T-cell (primary cell): ENCODE measurements at places on chromosomes 2 and 18. TPM values are rescaled to one million over a fixed set of nuclear protein-coding genes. Genes with fewer than 3 reads are reported as not detected.

PRKAG3 gene
- not detected for total RNA-seq

IL1R2 gene
- total RNA-seq, result 0.44 TPM

SKA1 gene
- total RNA-seq, result 0.39 TPM

ALPP gene
- not detected for total RNA-seq

IL1F10 gene
- not detected for total RNA-seq

PARD6G gene
- total RNA-seq, result 0.96 TPM

DOK6 gene
- not detected for total RNA-seq

LRP2 gene
- total RNA-seq, result not detected

TUBA4B gene
- not detected for total RNA-seq

GALNT3 gene
- total RNA-seq, result 2.8 TPM

WDR35 gene
- 4.5 TPM for total RNA-seq

SERPINB7 gene
- total RNA-seq, result not detected

NYAP2 gene
- total RNA-seq, result 0.06 TPM

COLEC12 gene
- total RNA-seq, result 0.32 TPM

TRIM54 gene
- not detected for total RNA-seq

MYOM1 gene
- total RNA-seq, result 7.0 TPM

LOXL3 gene
- total RNA-seq, result 0.45 TPM

AQP12A gene
- total RNA-seq, result not detected

- no peaks in the 10 kb centered on the region for H3K4me1 ChIP-seq
- DNase-seq, result no peak
- H3K27me3 ChIP-seq, result no peaks in the 10 kb centered on the region
- no peaks in the 10 kb centered on the region for H3K36me3 ChIP-seq
- H3K27ac ChIP-seq, result no peak overlapping the region
Observed at GRCh38 chr2:82391386-82391785, 2067.7 kb downstream of the SUCLG1 start.

DNA sequence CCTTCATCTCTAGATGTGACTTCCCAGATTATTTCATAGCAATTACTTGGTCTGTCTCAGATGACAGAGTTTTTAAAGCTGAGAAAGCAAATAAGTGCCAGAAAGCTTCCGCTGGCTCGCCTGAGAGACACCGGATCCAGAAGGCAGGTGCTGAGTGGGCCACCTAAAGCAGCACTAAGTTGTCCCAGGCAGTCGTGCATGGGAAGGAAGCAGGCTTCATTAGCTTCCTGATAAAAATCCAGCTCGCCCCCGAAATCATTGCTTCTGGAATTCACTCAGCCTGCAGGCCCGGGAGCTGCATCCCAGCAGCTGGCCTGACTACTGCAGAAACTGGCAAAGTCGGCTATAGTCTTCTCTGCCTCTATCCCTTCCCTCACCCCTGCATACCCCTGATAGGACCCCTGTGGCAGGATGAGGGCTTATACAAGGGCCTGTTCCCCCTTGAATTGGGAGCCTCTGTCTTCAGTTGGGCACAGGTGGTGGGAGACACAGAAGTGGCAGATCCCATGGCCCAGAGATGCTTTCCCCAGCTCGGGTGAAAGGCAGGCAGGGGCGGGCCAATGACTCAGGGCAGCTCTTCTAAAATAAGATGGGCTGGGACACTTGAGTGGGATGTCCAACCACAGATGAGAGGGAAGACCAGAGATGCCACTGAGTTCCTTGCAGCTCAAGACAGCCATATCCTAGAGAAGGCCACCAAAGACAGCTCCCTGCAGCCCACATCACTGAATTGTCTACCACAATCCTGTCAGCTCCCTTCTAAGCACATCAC is 262.4 kb upstream of the PKDCC start:
- no peaks in the 10 kb centered on the region for H3K36me3 ChIP-seq
- no peak overlapping the region for H3K27ac ChIP-seq
- peaks cover 9% of the 10 kb centered on the region for H3K27me3 ChIP-seq
- DNase-seq, result no peak
- H3K4me1 ChIP-seq, result no peaks in the 10 kb centered on the region
- no peak overlapping the region for H3K4me3 ChIP-seq

- no peak overlapping the region for H3K4me3 ChIP-seq
- no peaks in the 10 kb centered on the region for H3K4me1 ChIP-seq
- H3K36me3 ChIP-seq, result no peaks in the 10 kb centered on the region
Observed at GRCh38 chr2:79432731-79433146, 80.1 kb upstream of the CTNNA2 start.

- no peak for DNase-seq
- no peak overlapping the region for H3K4me3 ChIP-seq
- no peaks in the 10 kb centered on the region for H3K4me1 ChIP-seq
Observed at GRCh38 chr2:153939124-153939796, 67.5 kb downstream of the GALNT13 start.

GRCh38 chr2:238585836-238586821 is 159.4 kb downstream of the ASB1 start:
- no peaks in the 10 kb centered on the region for H3K4me1 ChIP-seq
- DNase-seq, result no peak
- H3K36me3 ChIP-seq, result no peaks in the 10 kb centered on the region
- H3K4me3 ChIP-seq, result no peak overlapping the region
- H3K27me3 ChIP-seq, result no peaks in the 10 kb centered on the region
- no peak overlapping the region for H3K27ac ChIP-seq

- no peak overlapping the region for H3K27ac ChIP-seq
- no peak for DNase-seq
- peaks cover 15% of the 10 kb centered on the region for H3K27me3 ChIP-seq
Observed at GRCh38 chr2:226795281-226796011, 4.2 kb downstream of the IRS1 start.

DNA sequence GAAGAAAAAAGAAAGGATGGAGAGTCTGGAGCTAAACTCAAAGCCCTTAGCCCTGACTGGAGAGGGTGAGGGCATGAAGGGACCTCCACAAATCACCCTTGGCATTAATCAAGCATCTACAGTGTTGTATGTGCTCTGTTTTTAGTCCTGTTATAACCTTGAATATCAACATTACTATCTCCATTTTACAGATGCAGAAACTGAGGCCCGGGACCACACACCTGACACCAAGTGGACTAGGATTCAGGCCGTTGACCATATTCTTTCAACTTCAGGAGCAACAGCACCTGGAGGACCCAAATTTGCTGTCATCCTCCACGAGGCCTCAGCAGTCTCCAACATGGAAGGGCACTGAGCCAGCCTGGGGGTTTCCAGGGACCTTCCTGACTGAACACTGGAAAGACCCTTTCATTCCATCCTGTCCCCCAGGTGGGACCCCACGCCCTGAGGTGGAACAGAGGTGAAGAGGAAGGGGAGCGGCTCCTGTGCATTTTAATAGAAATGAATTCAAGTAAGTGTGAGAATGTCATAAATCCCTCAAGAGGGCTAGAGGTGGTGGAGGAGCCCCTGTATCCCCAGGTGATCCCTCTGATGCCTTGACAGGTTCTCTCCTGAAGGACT is 41.0 kb downstream of the SERTAD2 start:
- no peak for DNase-seq
- H3K4me1 ChIP-seq, result peaks cover 5% of the 10 kb centered on the region
- no peak overlapping the region for H3K27ac ChIP-seq
- H3K27me3 ChIP-seq, result no peaks in the 10 kb centered on the region
- H3K4me3 ChIP-seq, result no peak overlapping the region

GRCh38 chr2:75025633-75026380 is 67.4 kb downstream of the POLE4 start:
- no peaks in the 10 kb centered on the region for H3K27me3 ChIP-seq
- no peak overlapping the region for H3K4me3 ChIP-seq
- H3K36me3 ChIP-seq, result no peaks in the 10 kb centered on the region
- DNase-seq, result no peak

DNA sequence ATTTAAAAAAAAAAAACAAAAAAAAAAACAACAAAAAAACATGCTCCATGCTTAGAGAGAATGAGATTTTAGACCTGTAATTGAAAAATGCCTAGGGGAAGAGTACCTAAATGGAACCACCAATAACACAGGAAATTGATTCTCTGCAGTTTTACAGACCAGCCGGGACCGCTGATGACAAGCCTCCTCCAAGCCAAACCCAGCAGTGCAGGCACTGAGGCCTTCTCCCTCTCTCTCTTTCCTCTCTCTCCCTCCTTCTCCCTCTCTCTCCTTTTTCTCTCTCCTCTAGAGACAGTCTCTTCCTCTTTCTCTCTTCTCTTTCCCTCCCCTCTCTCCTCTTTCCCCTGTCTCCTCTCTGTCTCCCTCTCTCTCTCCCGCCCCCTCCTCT is 228.8 kb upstream of the COPS8 start:
- no peak overlapping the region for H3K27ac ChIP-seq
- H3K27me3 ChIP-seq, result peaks cover 10% of the 10 kb centered on the region
- H3K4me1 ChIP-seq, result no peaks in the 10 kb centered on the region

DNA sequence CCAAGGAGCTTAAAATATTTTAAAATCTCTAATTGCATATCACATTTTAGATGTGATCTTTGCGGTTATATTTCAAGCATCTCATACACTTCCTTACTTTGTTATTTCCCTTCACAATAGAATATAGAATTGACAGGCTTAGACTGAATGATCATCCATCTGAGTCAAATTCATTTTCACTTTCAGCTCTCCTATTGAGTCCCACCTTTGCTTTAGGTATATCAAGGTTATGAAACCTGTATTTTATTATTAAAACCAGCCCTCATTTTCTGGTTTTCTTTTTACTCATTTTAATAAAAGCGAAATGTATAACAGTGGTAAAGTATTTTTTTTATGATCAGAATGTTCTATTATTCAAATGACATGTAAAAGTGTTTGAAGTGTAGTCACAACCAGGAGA is 162.9 kb upstream of the KYNU start:
- no peak overlapping the region for H3K4me3 ChIP-seq
- H3K36me3 ChIP-seq, result no peaks in the 10 kb centered on the region
- no peaks in the 10 kb centered on the region for H3K27me3 ChIP-seq
- no peaks in the 10 kb centered on the region for H3K4me1 ChIP-seq
- no peak overlapping the region for H3K27ac ChIP-seq

GRCh38 chr2:169018390-169018789 is 12.7 kb downstream of the ABCB11 start:
- H3K4me3 ChIP-seq, result no peak overlapping the region
- no peak overlapping the region for H3K27ac ChIP-seq
- no peaks in the 10 kb centered on the region for H3K4me1 ChIP-seq
- no peaks in the 10 kb centered on the region for H3K27me3 ChIP-seq
- DNase-seq, result no peak

DNA sequence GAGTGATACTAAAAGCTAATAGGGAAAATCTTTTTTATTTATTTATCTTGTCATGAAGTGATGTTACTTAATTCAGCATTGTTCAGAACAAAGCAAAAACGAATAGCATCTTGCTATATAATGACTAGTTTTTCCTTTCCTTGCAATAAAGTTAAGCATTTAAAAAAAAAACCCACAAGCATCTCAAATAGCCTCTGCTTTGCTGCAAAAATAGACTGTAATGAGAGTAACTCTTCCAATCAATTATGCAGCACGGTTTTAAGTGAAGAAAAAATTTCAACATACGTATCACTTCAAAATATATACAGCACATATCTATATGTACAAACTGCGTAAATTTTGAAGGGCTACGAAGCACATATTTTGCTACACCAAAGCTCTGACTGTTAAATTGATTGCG is 153.3 kb upstream of the VRK2 start:
- H3K27ac ChIP-seq, result no peak overlapping the region
- H3K27me3 ChIP-seq, result no peaks in the 10 kb centered on the region
- no peak overlapping the region for H3K4me3 ChIP-seq
- no peaks in the 10 kb centered on the region for H3K4me1 ChIP-seq
- no peaks in the 10 kb centered on the region for H3K36me3 ChIP-seq

- H3K4me3 ChIP-seq, result no peak overlapping the region
- H3K36me3 ChIP-seq, result no peaks in the 10 kb centered on the region
Observed at GRCh38 chr2:49686291-49686690, 532.0 kb upstream of the FSHR start.

DNA sequence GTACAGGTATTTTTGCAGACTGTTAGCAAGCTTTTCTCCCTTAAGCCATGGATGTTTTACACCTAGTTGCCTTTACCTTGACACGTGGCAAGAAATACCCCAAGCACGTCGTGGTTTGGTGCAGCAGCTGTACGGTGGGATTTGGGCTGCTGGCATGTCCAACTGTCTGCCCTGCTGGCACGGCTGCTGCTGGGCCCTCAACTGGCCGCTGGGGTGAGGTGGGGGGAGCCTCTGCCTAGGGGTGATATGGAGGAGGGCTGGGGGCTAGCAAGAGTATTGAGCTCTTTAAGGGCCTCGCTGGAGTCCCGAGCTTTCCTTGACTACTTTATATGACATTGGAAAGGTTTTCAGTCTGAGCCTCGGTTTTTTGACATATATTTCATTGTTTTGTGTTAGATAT is 41.6 kb downstream of the LPIN1 start:
- peaks cover 6% of the 10 kb centered on the region for H3K36me3 ChIP-seq
- no peak overlapping the region for H3K27ac ChIP-seq
- no peak overlapping the region for H3K4me3 ChIP-seq
- H3K4me1 ChIP-seq, result no peaks in the 10 kb centered on the region
- DNase-seq, result no peak

- no peaks in the 10 kb centered on the region for H3K4me1 ChIP-seq
- H3K27ac ChIP-seq, result no peak overlapping the region
- peaks cover 4% of the 10 kb centered on the region for H3K36me3 ChIP-seq
- no peak overlapping the region for H3K4me3 ChIP-seq
- DNase-seq, result no peak
- no peaks in the 10 kb centered on the region for H3K27me3 ChIP-seq
Observed at GRCh38 chr2:190235551-190236075, 84.0 kb downstream of the HIBCH start.

DNA sequence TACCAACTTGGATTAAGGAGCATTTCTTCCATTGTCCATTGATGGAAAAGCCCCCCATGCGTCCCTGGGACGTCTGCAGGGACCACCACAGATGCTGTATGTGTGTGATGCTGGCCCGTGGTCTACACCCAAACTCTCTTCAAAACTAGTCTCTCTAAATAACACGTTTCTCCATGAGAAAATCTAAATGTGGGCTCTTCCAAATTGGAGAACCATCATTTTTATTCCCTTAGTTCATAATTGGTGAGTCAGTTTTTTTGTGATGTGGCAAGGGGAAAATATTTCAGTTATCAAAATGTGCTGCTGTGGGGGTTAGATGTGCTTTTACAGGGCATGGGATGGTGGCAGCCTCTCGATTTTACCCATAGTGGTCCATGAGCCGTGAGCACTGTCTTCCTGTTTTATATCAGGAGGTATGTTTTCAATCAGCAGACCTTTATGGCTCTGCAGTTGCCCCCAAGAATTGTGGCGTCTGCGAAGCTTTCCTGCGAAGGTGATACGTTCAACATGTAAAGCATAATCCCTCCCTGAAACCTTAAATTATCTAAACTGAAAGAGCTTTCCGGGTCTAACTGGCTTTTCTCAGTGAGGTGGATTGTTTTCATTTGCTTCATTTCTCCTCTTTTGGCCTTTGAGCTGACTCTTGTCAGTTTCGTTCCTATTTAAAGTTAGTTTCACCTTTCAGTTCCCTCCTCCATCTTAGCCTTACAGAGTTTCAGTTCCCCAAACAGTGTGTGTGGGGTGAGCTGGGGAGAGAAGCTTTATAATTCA is 78.4 kb downstream of the SETBP1 start:
- peak overlapping the region; percentile 59 for H3K27ac ChIP-seq
- H3K36me3 ChIP-seq, result no peaks in the 10 kb centered on the region
- H3K4me1 ChIP-seq, result peaks cover 15% of the 10 kb centered on the region
- no peak for DNase-seq
- H3K4me3 ChIP-seq, result no peak overlapping the region

GRCh38 chr2:222978850-222979249 is 73.1 kb upstream of the KCNE4 start:
- no peaks in the 10 kb centered on the region for H3K4me1 ChIP-seq
- DNase-seq, result no peak
- no peaks in the 10 kb centered on the region for H3K36me3 ChIP-seq
- no peaks in the 10 kb centered on the region for H3K27me3 ChIP-seq
